ENCODE measurements at places on chromosomes 16 and 17. TPM values are rescaled to one million over a fixed set of nuclear protein-coding genes. Genes with fewer than 3 reads are reported as not detected.
A peak's percentile ranks its signal among the peaks of the same experiment; 100 is the strongest.

GRCh38 chr16:90055371-90055770 lies 21.8 kb downstream of the PRDM7 start:
- H3K27ac ChIP-seq = no peak overlapping the region
- no peak overlapping the region for H3K4me3 ChIP-seq
- no peaks in the 10 kb centered on the region for H3K4me1 ChIP-seq

- no peaks in the 10 kb centered on the region for H3K4me1 ChIP-seq
- no peaks in the 10 kb centered on the region for H3K27me3 ChIP-seq
- H3K36me3 ChIP-seq = no peaks in the 10 kb centered on the region
- DNase-seq = no peak
Observed at GRCh38 chr16:4580250-4580649, 24.1 kb downstream of the C16orf96 start.

PRR29 gene
- 2.1 TPM for total RNA-seq

GPR179 gene
- not detected for total RNA-seq

GRCh38 chr16:1316033-1316405 lies 6.6 kb downstream of the UBE2I start:
- no peak for DNase-seq
- no peak overlapping the region for H3K4me3 ChIP-seq
- peaks cover 79% of the 10 kb centered on the region for H3K36me3 ChIP-seq
- no peaks in the 10 kb centered on the region for H3K4me1 ChIP-seq
- H3K27me3 ChIP-seq = no peaks in the 10 kb centered on the region

DNA sequence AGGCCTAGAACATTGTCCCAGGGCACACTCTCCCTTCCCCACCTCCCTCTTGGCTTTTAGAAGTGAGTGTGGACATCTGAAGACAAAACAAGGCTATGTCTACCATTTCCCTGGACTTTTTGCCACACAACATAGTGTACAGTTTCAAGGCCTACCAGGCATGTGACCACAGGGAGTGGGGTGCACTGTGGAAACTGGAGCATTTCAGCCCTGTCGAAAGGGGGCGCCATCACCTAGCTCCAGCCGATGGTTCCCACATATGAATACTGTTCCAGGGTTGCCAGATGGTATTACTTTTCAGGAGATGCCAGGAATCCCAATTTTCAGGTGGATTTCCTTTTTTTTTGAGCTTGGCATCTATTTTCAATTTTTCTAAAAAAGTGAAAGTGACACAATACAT lies 140.7 kb downstream of the KATNIP start:
- no peaks in the 10 kb centered on the region for H3K4me1 ChIP-seq
- no peak overlapping the region for H3K27ac ChIP-seq
- H3K36me3 ChIP-seq = no peaks in the 10 kb centered on the region
- no peaks in the 10 kb centered on the region for H3K27me3 ChIP-seq
- DNase-seq = peak; percentile 77

GRCh38 chr16:9095656-9096397 lies 4.4 kb downstream of the HAPSTR1 start:
- no peak for DNase-seq
- no peak overlapping the region for H3K27ac ChIP-seq
- H3K4me3 ChIP-seq = peak overlapping the region; percentile 88
- H3K4me1 ChIP-seq = peaks cover 10% of the 10 kb centered on the region

- no peaks in the 10 kb centered on the region for H3K27me3 ChIP-seq
- H3K27ac ChIP-seq = no peak overlapping the region
- no peak overlapping the region for H3K4me3 ChIP-seq
- no peaks in the 10 kb centered on the region for H3K4me1 ChIP-seq
Observed at GRCh38 chr17:41943492-41943891, 13.1 kb downstream of the ODAD4 start.

GRCh38 chr17:42459256-42459800 lies 650 bp downstream of the ATP6V0A1 start:
- H3K27ac ChIP-seq = peak overlapping the region; percentile 65
- no peaks in the 10 kb centered on the region for H3K4me1 ChIP-seq
- peak; percentile 77 for DNase-seq
- H3K36me3 ChIP-seq = peaks cover 16% of the 10 kb centered on the region
- no peaks in the 10 kb centered on the region for H3K27me3 ChIP-seq

- H3K27me3 ChIP-seq = no peaks in the 10 kb centered on the region
- H3K27ac ChIP-seq = no peak overlapping the region
Observed at GRCh38 chr16:86640265-86640843, 62.0 kb downstream of the FOXL1 start.

DPEP1 gene
- 0.88 TPM for total RNA-seq

CNTNAP4 gene
- 0.54 TPM for total RNA-seq

ANKRD40CL gene
- not detected for total RNA-seq

IRX6 gene
- not detected for total RNA-seq

EXOC3L1 gene
- 1.8 TPM for total RNA-seq

ODF4 gene
- total RNA-seq = not detected

ICAM2 gene
- total RNA-seq = not detected

- peaks cover 4% of the 10 kb centered on the region for H3K27me3 ChIP-seq
- no peaks in the 10 kb centered on the region for H3K4me1 ChIP-seq
- no peak overlapping the region for H3K27ac ChIP-seq
- H3K4me3 ChIP-seq = no peak overlapping the region
Observed at GRCh38 chr17:64022611-64023063, 2.2 kb upstream of the ICAM2 start.

CTRB2 gene
- total RNA-seq = not detected

DHRS7B gene
- 22.2 TPM for total RNA-seq

WNT3 gene
- 18.7 TPM for total RNA-seq

GRCh38 chr16:11980136-11980844 lies 3.8 kb downstream of the SNX29 start:
- no peaks in the 10 kb centered on the region for H3K36me3 ChIP-seq
- no peak overlapping the region for H3K27ac ChIP-seq
- no peaks in the 10 kb centered on the region for H3K27me3 ChIP-seq
- H3K4me1 ChIP-seq = no peaks in the 10 kb centered on the region
- no peak for DNase-seq

- H3K27ac ChIP-seq = no peak overlapping the region
- no peaks in the 10 kb centered on the region for H3K36me3 ChIP-seq
- no peak overlapping the region for H3K4me3 ChIP-seq
- no peak for DNase-seq
Observed at GRCh38 chr17:1315891-1316403, 36.5 kb downstream of the TRARG1 start.

DNA sequence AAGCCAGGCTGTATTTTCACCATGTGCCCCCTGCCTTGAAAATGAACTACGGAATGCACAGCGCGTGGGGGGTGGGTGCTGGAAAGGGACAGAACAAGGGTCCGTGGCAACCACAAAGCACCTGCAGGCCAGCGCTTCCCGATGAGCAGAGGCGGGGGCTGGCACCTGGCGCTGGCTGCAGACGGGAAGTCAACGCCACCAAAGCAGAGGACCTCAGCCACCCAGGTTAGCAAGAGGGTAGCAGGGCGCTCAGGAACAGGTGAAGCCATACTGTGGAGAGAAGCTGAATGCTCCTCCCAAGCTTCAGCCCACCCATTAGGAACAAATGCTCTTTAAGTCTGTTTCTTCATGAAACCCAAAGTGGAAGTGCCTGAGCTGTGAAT lies 64.7 kb downstream of the KLHDC4 start:
- H3K4me1 ChIP-seq = peaks cover 8% of the 10 kb centered on the region
- H3K36me3 ChIP-seq = peaks cover 29% of the 10 kb centered on the region
- H3K27me3 ChIP-seq = no peaks in the 10 kb centered on the region
- DNase-seq = no peak

DNA sequence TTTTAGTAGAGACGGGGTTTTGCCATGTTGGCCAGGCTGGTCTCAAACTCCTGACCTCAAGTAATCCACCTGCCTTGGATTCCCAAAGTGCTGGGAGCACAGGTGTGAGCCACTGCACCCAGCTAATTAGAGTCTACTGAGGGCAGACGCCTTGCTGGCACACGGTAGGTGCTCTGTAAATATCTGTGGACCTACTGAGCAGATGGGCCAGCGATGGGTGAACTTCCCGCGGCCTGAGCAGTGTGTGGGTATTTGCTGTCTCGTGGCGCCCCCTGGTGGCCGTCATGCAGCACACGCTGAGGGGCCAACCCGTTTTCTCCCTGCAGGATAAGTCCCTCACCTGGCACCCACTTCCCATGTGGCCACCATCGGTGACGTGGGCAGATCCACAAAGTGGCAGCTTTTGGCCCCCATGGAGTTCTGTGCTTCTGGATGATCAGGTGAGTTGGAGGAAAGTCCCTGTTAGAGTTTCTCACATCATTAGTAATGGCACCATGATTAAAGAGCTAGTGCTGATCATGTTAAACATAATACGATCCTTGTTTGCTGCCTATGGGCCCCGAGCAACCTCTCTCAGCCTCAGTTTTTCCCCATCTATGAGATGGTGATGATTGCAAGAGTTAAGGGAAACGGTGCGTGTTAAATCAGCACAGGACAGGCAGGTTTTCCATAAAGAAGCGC lies 40.7 kb downstream of the ZDHHC7 start:
- no peak overlapping the region for H3K27ac ChIP-seq
- H3K4me3 ChIP-seq = no peak overlapping the region
- H3K4me1 ChIP-seq = no peaks in the 10 kb centered on the region
- peaks cover 11% of the 10 kb centered on the region for H3K36me3 ChIP-seq
- DNase-seq = peak; percentile 94
- H3K27me3 ChIP-seq = no peaks in the 10 kb centered on the region

DNA sequence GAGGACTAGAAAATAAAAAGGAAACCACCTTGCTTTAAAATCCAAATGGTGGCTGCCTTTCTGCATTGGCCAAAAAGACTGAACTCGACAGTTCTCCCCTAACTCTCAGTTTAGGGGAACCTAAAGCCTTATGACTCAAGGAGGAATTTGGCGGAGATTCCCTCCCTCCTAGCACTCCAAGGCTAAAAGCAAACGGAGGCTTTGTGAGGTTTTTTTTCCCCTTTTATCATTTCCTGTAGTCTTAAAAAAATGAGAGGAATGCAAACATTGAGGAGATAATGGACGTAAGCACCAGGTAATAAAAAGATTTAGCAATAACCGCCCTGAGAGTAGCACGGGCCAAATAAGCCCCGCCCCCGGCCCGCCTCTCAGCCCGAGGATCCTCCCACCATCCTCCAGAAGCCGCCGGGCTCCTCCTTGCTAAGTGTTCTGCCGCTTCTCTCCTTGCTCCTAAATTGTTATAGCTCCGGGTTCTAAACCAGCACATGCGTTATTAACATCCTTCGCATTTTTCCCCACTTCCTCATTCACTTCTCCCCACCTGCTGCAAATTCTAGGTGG lies 5.8 kb upstream of the KIFC3 start:
- no peak overlapping the region for H3K27ac ChIP-seq
- no peak overlapping the region for H3K4me3 ChIP-seq
- no peaks in the 10 kb centered on the region for H3K36me3 ChIP-seq
- DNase-seq = peak; percentile 93
- no peaks in the 10 kb centered on the region for H3K27me3 ChIP-seq

- peak; percentile 21 for DNase-seq
- H3K4me1 ChIP-seq = no peaks in the 10 kb centered on the region
- peak overlapping the region; percentile 2 for H3K27ac ChIP-seq
Observed at GRCh38 chr17:5883775-5884665, 186.2 kb upstream of the WSCD1 start.

FN3K gene
- total RNA-seq = 25.0 TPM

NAA60 gene
- 51.4 TPM for total RNA-seq

ENO3 gene
- total RNA-seq = 55.0 TPM

- DNase-seq = no peak
- H3K4me3 ChIP-seq = peak overlapping the region; percentile 23
- H3K27ac ChIP-seq = no peak overlapping the region
- no peaks in the 10 kb centered on the region for H3K27me3 ChIP-seq
- no peaks in the 10 kb centered on the region for H3K4me1 ChIP-seq
Observed at GRCh38 chr17:67831268-67831667, 6.0 kb downstream of the BPTF start.

- no peak for DNase-seq
- no peaks in the 10 kb centered on the region for H3K27me3 ChIP-seq
- no peaks in the 10 kb centered on the region for H3K4me1 ChIP-seq
Observed at GRCh38 chr17:16155536-16155935, 59.8 kb downstream of the NCOR1 start.

DHRS7C gene
- not detected for total RNA-seq

- H3K4me3 ChIP-seq = no peak overlapping the region
- no peak for DNase-seq
- H3K4me1 ChIP-seq = no peaks in the 10 kb centered on the region
- H3K27ac ChIP-seq = no peak overlapping the region
- H3K36me3 ChIP-seq = no peaks in the 10 kb centered on the region
- no peaks in the 10 kb centered on the region for H3K27me3 ChIP-seq
Observed at GRCh38 chr16:11456741-11457140, 111.5 kb downstream of the RMI2 start.

DNA sequence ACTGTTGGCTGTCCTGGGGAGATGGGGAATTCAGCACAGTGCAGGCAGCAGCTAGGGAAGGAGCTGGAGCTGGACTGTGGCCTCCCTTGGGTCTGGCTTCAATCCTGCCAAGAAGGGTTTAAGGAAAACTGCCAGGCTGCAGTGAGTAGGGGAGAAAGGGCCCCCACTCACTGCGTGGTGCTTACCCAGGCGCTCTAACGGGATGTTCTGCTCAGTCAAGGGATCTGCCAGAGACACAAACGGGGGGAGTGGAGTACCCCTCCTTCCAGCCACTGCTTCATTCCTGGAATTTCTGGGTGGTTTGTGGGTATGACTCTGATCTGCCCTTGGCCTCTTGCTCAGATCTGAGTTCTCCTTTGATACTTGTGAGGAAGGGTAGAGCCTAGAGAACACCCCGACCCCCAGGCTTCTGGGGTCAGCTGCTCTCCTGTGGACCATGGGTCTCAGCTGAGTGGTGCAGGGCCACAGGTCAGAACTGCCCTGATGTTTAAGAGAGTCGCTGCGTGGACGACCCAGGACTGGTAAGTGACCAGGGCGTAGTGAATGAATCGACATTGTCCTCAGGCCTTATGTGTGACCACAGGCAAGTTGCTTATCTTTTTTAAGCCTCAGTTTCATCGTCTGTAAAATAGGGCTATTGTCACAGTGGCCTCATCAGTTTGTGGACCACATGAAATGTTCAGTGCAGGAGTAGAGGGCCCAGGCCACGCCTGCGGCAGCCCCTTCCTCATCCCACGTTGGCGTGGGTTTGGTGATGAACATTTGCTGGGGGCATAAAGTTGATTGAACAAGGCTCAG lies 9.6 kb downstream of the CRISPLD2 start:
- H3K4me3 ChIP-seq = no peak overlapping the region
- DNase-seq = no peak
- no peaks in the 10 kb centered on the region for H3K36me3 ChIP-seq
- H3K27ac ChIP-seq = no peak overlapping the region
- H3K27me3 ChIP-seq = no peaks in the 10 kb centered on the region

CDK5R1 gene
- 10.6 TPM for total RNA-seq

DNA sequence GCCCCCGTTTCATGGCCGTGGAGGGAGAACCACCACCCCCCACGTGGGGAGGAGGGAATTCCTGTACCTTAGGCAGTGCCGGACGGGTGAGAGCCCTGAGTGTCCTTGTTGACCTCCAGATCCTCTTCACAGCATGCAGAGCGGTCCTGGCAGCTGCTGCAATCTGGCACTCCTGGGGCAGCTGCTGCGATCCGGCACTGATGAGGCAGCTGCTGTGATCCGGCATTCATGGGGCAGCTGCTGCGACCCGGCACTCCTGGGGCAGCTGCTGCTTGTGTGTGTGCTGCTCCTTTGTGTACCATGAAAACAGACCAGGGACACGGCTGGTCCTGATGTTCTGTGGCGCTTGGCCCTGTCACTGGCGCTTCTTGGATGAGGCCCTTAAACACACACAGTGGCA lies 12.8 kb downstream of the ZNF778 start:
- H3K4me1 ChIP-seq = no peaks in the 10 kb centered on the region
- DNase-seq = no peak
- H3K27ac ChIP-seq = no peak overlapping the region
- peaks cover 79% of the 10 kb centered on the region for H3K36me3 ChIP-seq
- no peak overlapping the region for H3K4me3 ChIP-seq

- DNase-seq = no peak
- H3K36me3 ChIP-seq = peaks cover 46% of the 10 kb centered on the region
- no peak overlapping the region for H3K4me3 ChIP-seq
- H3K27me3 ChIP-seq = no peaks in the 10 kb centered on the region
- H3K27ac ChIP-seq = no peak overlapping the region
Observed at GRCh38 chr16:72112906-72113615, 19.4 kb downstream of the DHX38 start.

KRT33B gene
- not detected for total RNA-seq
